ENCODE measurements at places on chromosomes 2 and 18.
A peak's percentile ranks its signal among the peaks of the same experiment; 100 is the strongest.

DNA sequence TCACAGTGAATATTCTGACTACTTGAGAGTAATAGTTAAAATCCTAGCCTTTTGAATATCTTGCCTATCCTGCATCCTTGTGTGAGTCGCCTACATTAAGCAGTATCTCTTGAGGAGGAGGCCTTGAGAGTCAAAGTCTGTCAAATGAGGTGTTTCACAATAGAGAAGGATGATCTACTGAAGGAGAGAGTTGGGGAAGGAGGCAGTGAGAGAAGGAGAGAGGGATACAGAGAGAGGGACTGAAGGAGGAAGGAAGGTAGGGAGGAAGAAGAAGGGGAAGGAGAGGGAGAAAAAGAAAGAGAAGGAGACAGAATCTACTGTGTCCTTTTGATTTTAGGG is 123.6 kb upstream of the CYP26B1 start:
- no peak for DNase-seq

DNA sequence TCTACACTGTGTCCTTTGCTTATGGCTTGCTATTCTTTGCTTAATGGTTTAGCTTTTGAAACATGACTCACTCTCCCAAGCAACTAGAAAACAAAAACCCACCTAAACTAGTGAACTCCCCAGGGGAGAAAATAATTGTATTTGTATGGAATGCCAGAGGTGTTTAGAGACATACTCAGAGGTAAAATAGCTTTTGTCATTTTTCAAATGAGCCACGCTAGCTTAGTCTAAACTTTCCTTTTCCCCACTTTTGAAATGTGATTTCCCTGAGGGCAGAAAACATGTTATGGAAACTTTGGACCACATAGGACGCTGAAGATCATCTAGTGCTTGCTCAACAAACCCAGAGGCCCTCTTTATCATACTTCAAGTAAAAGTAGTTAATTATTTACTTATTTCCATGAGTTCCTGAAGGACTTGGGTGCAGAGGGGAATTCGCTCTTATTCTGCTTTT is 16.5 kb upstream of the CYTIP start:
- DNase-seq, result no peak

GRCh38 chr2:7034303-7034702 is 117.1 kb downstream of the RNF144A start:
- no peak for DNase-seq

- peak; percentile 47 for DNase-seq
These were observed 1.6 kb downstream of the SPRED2 start for GRCh38 chr2:65430603-65431420.

DNA sequence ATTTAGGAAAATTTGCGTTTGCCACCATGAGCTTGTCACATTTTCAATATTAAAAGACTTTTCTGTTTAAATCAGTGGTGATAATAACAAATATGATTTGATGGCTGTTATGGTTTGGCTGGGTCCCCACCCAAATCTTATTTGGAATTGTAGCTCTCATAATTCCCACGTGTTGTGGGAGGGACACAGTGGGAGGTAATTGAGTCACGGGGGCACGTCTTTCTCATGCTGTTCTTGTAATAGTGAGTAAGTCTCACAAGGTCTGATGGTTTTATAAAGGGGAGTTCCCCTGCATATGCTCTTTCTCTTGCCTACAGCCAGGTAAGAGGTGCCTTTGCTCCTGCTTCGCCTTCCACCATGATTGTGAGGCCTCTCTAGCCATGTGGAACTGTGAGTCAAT is 83.4 kb upstream of the RGPD4 start:
- no peak for DNase-seq

- no peak for DNase-seq
These were observed 106.8 kb downstream of the RTP5 start for GRCh38 chr2:241976296-241976695.

DNA sequence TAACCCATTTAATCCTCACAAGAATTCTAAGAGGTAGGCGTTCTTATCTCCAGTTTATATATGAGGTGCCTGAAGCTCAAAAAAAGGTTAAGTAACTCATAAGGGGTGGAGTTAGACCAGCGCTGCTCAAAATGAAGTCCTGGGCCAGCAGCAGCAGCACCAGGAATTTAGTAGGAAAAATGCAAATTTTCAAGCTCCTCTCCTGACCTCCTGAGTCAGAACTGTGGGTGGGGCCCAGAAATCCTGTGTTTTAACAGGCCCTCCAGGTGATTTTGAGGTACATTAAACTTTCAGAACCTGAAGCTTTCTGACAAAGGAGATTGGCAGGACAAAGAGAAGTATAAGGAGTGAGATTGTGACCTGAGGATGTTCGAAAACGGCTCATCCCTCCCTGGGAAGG is 66.0 kb upstream of the CCDC85A start:
- DNase-seq, result no peak

GRCh38 chr2:105498281-105498846 is 99.5 kb upstream of the FHL2 start:
- no peak for DNase-seq

DNA sequence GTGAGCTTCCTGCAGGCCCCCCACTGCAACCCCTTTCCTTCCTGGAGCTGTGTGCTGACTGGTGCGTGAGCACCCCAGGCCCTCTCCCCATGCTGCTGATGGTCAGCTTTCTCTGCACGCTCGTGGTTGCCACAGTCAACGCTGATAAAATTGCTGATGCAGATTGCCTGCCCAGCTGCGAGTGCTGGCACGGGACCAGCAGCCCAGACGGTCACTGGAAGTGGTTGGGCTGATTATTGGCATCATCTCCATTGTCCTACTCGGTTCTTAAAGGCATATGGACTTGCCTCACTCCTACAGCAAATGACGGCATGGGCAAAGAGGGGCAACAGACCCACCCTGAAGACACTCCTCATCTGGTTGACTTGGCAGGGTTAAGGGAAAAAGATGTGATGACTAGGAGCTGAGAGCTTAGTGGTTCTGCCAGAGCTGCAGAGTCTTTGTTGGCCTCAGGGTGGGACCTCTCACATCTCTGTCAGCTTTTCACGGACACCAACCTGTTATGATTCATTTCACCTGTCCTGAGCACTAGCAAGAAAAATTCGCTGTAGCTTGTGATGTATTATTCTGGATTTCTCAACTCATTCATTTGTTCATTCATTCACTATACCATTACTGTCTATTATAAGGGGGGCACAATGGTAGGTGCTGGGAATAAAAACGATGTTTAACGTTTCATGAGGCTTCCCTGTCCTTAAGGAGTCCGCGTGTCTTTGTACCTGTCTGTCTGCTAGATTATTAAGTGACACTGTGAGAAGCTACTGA is 38.4 kb downstream of the PAX8 start:
- DNase-seq, result no peak

DNA sequence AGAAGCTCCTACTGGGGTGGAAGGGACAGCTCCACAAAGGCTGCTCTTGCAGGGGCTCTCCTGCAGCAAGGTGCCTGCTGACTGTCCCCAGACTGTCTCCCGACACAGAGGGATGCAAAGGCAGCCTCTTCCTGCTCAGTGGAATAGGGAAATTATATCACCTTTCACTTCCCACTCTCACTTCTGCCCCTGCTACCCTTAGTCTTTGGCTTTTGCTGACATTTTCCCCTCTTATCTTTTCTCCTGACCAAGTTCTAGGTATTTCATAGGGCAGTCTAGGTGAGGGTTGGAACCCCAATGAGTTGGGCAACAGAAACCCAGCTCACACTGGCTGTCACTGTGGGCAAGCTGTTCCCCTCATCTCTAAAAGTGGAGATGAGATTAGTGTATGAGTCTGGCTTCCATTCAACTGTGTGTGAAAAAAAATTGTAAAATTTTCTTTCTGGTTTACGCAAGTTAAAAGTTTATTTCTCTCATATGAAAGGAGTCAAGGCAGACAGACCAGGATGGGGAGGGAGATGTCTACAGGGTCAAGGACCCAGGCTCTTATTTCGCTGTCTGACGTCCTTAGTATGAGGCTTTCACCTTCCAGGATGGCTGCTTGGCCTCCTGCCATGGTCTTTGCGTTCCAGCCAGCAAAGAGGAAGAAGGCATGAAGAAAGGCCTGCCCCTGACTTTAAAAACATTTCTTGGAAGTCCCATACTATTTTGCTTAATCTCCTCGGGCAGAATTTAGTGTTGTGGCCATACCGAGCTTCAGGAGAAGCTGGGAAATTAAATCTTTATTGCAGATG is 7.5 kb upstream of the MOCOS start:
- no peak for DNase-seq

GRCh38 chr2:114442510-114442909 is at the start of gene DPP10:
Gene DPP10, plus strand, starts transcription at chr2:114442641.
- peak; percentile 9 for DNase-seq

GRCh38 chr2:54088191-54088634 is 27.2 kb upstream of the ACYP2 start:
- DNase-seq, result no peak

GRCh38 chr2:170324640-170325046 is 146.7 kb downstream of the MYO3B start:
- peak; percentile 21 for DNase-seq

All from activated CD4-positive, alpha-beta T cell treated with anti-CD3 and anti-CD28 coated beads, Interleukin-2, amount 50 U/mL, for 48 hours (primary cell).